ENCODE measurements at places on chromosomes 16 and 17. TPM values are rescaled to one million over a fixed set of nuclear protein-coding genes. Genes with fewer than 3 reads are reported as not detected.

PRSS21 gene
- total RNA-seq: not detected

MT1G gene
- not detected for total RNA-seq

AGRP gene
- total RNA-seq: not detected

NKD1 gene
- 0.29 TPM for total RNA-seq

RAB11FIP4 gene
- 1.6 TPM for total RNA-seq
